ENCODE measurements at places on chromosomes 6 and 20. TPM values are rescaled to one million over a fixed set of nuclear protein-coding genes. Genes with fewer than 3 reads are reported as not detected.

The SHLD1 gene
- total RNA-seq: 7.3 TPM

GRCh38 chr6:155024391-155025027 lies 29.4 kb downstream of the TIAM2 start:
- no peak for DNase-seq

DNA sequence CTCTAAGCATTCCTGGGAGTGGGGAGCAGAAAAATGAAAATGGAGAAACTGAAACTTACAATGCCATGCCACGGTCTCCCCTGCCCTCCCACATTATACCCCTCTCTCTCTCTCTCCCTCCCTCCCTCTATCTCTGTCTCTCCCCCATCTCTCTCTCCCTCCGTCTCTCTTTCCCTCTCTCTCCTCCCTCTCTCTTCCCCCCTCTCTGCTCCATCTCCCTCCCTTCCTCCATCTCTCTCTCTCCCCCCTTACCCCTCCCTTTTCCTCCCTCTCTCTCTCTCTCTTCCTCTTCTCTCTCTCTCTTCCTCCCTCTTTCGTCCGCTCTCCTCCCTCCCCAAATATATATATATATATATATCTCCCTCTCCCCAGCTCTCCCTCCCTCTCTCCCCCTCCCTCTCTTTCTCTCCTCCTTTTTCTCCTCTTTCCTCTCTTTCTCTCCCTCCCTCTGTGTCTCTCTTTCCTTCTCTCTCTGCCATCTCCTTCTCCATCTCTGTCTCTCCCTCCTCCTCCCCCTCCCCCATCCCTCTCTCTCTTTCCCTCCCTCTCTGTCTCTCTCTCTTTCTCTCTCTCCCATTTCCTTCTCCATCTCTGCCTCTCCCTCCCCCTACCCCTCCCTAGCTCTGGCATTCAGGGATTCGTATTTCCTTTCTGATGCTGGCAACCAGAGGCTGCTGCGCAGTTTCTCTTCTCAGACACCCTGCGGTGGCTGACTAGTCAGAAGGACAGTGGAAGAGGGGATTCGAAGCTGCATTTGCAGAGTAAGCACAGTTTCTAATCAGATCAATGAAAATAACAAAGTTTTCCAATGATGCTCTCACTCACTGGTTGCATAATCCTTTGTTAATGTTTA lies 13.9 kb upstream of the VAPB start:
- DNase-seq: no peak

DNA sequence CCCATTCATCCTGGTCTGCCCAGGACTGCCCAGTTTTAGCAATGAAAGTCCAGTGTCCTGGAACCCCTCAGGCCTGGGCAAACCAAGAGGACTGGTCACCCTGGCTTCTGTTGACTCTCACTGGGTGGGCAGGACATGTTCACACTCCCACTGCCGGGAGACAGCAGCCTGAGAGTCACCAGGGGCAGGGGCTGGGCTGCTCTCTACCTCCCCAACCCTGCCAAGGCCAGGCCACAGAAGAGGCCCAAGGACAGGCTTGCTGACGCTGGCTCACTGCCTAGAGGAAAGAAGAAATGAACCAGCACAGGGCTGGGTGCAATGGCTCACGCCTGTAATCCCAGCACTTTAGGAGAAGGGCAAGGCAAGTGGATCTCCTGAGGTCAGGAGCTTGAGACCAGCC lies 36.9 kb downstream of the C20orf203 start:
- no peak for DNase-seq

- peak; percentile 92 for DNase-seq
These were observed 7.1 kb downstream of the RBM38 start for GRCh38 chr20:57398231-57398821.

DNA sequence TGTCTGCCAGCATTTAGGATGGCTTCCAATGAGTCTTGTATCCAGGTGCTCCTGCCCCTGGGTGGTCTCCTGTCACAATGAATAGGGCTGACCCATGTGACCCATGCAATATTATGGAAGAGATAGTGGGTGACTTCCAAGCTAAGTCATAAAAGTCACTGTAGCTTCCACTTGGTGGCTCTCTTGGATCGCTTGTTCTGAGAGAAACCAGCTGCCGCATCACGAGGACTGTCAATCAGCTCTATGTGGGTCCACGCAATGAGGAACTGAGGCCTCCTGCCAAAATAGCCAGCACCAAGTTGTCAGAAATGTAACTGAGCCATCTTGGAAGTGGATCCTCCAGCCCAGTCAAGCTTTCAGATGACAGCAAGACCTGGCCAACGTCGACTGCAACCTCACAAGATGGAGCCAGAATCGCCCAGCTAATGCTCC lies 14.9 kb upstream of the MATN4 start:
- no peak for DNase-seq

DNA sequence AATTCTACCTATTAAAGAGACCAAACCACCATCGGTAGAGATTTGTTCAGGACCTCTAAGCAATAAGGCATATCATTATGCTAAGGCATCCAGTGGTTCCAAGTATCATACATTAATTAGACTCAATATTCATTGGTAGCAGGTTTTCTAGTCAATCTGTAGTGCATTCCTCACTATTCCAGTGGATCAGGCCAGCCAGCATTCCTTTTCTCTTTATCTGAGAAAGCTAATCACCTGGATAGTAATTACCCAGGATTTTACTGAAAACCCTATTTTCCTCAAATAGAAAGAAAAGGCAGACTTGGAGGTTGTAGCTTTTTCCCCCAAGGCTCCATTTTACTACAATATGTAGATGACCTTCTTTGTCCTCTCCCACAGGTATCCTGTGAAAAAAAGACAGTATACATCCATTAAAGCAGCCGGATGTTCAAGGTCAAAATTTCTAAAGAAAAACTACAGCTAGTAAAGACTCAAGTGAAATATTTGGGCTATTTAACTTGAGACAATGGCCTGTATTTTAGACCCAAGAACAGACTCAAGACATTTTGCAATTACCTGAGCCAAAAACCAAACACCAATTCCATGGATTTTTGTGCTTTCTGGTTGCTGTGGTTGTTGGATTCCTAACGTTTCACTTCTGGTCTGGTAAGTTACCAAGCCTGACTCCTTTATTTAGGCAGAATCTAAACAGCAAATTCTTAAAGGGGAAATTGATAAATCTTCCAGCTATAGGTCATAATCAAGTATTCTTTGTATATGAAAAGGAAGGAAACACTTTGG lies 149.1 kb upstream of the MOCS1 start:
- DNase-seq: no peak

DNA sequence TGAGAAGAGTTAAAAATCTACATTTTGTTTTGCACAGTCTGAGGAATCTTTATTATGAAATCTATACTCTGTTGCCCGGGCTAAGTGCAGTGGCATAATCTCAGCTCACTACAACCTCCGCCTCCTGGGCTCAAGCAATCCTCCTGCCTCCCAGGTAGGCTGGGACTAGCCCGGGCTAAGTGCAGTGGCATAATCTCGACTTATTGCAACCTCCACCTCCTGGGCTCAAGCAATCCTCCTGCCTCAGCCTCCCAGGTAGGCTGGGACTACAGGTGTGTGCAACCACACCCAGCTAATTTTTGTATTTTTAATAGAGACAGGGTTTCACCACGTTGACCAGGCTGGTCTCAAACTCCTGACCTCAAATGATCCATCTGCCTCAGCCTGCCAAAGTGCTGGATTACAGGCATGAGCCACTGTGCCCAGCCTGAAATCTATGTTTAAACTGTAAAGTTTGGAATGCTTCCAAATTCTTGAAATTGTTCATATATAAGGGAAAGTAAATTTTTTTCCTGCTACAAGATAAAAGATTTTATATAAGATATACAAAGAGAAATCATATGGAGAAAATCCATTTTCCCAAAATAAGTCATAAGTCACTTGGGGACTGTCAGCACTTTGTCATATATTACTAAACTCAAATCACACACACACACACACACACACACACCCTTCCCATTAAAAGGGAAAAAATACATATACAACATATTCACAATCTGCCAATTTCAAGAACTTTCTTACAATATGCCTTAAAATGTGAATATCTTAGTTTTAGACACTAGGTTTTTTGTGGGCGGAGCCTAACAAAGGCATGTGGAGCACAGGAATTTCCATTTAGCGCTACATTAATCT lies 19.4 kb downstream of the PTPRK start:
- no peak for DNase-seq

- no peak for DNase-seq
These were observed 50.7 kb upstream of the PLEKHG1 start for GRCh38 chr6:150549007-150549406.

DNA sequence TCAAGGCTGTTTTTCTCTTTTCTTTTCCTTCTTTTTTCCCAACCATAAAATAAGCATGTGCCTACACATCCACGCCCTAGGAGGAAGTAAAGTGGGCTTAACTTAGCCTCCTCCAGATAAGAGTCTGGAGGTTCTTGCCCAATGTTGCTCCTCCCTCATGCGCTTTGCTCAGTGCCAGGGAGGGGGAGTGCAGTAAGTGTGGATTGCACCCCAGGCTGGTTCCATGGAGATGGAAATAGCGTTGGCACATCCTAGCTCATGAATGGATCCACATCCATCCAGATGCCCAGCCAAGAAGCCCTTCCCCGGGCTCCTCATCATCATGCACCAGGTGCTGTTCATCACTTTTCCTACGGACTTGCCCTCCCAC lies 58.2 kb downstream of the NEDD9 start:
- no peak for DNase-seq

DNA sequence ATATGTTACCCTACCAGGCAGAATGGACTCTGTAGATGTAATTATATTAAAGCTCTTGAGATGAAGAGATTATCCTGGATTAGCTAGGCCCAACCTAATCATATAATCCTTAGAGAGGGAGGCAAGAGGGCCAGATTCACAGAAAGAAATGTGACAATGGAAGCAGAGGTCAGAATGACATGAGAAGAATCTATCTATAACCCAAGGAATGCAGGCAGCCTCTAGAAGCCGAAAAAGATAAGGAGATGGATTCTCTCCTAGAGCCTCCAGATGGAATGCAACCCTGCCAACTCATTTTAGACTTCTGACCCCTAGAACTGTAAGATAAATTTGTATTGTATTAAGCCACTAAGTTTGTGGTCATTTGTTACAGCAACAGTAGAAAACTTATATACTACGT lies 12.3 kb downstream of the PXT1 start:
- no peak for DNase-seq

DNA sequence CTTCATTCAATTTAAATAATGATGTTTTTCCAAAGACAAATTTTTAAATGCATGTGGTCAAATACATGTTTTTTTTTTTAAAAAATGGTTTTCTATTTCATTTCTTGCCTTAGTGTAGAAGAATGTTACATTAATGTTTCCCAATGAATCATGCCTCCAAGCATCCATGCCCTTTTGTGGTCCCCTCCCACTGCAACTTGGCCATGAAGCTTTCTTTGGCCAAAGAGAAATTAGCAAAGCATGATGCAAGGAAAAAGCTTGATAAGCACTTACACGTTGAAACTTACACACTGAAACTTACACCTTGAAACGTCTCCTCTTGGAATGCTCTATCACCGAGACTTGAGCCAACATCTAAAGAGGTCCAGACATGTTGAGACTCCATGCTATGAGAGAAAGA lies 93.0 kb upstream of the ELOVL5 start:
- DNase-seq: no peak

DNA sequence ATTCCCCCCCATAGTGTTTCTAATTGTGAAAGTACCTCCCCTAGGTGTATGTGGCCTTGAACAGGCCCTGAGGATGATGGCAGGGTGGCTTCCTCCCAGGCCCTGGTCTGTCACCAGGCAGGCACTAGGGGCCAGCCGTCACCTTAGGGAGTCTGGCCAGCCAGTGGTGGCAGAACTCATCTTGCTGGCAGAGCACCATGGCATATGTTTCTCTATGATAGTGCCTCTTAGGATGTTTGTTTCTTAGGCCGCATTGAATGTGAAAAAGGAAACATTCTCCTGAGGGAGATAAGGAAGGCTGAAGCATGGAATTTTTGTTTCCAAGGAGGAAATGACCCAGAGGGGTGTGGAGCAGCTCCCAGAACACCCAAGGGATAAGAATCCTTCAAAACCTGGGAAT lies 45.2 kb upstream of the KLHL31 start:
- no peak for DNase-seq

The MMP24OS gene
- total RNA-seq: 71.8 TPM

The PRKN gene
- total RNA-seq: 5.2 TPM

GRCh38 chr6:106474466-106474865 lies 113.9 kb downstream of the CRYBG1 start:
- no peak for DNase-seq

The DACT2 gene
- total RNA-seq: not detected

The FBXO5 gene
- total RNA-seq: 3.3 TPM

DNA sequence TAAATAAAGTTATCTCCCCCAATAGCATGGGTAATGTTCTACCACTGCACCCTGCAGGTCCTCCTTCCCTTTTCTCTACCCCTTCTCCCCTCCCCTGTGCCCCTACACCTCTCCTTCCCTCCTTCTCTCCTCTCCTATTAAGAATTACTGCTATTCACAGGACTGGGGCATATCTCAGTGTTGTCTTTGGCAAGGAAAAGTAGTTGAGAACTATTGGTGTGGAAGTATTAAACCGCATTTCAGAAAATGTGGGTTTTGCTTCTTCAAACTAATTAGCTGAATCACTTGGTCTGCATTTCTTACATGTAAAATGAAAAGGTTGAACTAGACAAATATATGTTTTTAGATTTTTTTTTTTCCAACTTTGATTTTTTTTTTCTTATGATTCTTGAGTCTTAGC lies 296.3 kb downstream of the CDKAL1 start:
- no peak for DNase-seq

DNA sequence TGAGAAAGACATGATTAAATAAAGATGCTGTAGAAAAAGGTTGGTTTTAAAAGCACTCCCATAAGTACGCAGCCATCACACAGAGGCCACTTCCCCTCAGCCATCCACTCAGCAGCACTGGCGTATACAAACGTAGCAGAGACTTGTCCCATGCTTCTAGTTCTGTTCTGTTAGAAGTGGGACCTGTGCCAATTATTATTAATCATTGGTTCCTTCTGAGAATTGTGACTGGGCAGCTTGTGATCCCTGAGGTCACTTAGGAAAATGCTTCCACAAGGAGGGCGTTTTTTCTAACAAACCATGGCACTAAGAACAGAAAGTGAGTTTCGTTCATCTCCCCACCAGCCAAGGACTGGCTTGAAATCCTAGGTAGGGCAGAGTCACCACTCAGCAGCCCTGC lies 53.9 kb downstream of the FAM120B start:
- DNase-seq: no peak

The BEND3 gene
- total RNA-seq: 0.82 TPM

DNA sequence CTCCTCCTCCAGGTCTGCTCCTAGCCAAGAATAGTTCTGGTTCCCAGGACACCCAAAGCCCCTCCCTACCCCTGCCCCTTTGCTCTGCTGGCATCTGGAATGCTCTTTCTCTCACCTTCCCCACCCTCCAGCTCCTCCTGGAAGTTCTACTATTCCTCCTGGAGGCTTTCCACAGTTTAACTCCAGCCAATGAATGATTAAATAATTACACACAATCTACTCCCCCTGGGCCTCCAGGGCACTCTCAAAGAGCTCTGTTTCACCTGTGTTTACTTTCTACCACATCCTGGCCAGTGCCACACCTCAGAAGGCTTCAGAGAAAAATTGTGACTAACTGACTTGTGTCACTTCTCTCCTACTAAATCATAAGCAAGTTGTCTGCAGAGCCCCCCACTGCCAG lies 36.2 kb downstream of the GCM1 start:
- no peak for DNase-seq

The SMPD2 gene
- total RNA-seq: 27.3 TPM

All from CD4-positive, alpha-beta T cell (primary cell).